ENCODE measurements at places on chromosomes 7 and 10.

DNA sequence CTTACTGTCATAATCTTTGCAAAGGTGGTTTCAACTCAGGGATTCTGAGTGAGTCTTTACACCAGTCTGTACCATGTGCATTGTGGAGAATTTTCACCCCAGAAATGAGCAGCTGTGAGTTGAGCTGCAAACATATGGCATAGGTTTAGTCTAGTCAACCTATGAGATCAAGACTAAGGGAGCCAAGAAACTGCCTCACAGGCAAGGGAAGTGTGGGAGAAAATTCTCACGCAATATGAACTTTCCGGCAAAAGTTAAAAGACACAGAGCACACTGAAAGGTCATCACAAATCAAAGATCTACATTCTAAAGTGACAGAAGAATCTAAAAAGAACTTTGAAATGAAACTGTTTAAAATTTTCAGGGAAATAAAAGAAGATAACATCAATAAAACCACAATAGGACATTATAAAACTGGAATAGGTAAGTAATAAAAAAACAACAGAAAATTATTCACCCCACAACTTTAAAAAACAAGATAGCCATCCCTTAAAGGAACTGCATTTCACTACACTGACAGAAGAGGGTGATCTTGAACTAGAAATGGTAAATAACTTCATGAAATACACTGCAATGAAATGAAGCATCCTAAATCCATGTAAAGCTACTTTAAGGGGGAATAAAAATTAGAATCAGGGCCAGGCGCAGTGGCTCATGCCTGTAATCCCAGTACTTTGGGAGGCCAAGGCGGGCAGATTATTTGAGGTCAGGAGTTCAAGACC lies 63.5 kb downstream of the LGI1 start:
- DNase-seq = no peak

DNA sequence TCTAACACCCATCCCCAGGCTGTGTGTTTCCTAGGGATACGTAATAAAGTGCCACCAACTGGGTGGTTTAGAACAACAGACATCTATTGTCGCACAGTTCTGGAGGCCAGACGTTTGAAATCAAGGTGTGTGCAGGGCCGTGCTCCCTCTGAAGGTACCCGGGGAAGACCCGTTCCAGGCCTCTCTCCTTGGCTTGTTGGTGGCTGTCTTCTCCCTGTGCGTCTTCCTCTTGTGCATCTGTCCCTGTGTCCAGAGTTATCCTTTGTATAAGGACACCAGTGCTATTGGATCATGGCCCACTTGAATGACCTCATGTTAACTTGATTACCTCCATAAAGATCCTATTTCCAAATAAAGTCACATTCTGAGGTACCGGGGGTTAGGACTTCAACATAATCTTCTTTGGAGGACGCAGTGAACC lies 15.6 kb downstream of the GRK5 start:
- DNase-seq = peak; percentile 51

DNA sequence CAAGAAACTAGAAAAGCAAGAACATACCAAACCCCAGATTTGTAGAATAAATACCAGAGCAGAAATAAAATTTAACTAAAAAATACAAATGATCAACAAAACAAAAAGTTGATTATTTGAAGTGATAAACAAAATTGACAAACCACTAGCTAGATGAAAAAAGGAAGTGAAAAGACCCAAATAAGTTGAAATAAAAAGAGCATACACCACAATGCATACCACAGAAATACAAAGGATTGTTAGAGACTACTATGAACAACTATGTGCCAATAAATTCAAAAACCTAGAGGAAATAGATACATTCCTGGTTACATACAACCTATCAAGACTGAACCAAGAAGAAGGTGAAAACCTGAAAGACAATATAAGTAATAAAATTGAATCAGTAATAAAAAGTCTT lies 333.4 kb downstream of the SH2D4B start:
- no peak for DNase-seq

DNA sequence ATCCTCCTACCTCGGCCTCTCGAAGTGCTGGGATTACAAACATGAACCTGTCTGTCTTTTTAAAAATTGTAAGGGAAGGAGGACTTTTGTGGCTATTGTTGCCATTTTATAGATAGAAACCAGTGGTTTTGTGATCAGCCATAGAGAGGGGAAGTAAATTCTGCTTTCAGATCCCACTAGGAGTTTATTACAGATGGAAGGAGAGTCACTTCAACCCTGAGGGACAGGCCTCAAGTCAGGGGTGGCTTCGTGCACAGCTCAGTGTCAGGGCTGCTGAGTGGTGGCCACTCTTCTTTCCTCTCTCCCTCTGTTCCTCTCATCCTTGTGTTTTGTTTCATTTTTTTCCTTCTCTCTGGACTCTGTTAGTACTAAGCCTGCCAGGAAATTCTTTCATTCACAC lies 60.8 kb downstream of the OGDH start:
- DNase-seq = no peak

- no peak for DNase-seq
These were observed 229.6 kb upstream of the TPK1 start for GRCh38 chr7:145065473-145065872.

- peak; percentile 89 for DNase-seq
These were observed 5.5 kb upstream of the OPN4 start for GRCh38 chr10:86648704-86649427.

DNA sequence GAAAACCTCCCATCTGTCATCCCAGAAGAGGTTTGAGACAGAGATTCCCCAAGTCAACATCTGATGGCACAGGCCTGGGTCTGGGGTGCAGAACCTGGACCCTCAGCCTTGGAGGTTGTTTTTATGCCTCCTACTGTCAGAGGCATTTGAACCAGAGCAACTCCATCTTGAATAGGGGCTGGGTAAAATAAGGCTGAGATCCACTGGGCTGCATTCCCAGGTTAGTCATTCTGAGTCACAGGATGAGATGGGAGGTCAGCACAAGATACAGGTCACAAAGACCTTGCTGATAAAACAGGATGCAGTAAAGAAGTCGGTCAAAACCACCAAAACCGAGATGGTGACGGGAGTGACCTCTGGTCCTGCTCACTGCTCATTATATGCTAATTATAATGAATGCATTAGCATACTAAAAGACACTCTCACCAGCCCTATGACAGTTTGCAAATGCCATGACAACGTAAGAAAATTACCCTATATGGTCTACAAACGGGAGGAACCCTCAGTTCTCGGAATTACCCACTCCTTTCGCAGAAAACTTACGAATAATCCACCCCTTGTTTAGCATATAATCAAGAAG lies 92.0 kb downstream of the ITGA8 start:
- DNase-seq = no peak

GRCh38 chr7:97680622-97681021 lies 51.3 kb upstream of the TAC1 start:
- no peak for DNase-seq

- peak; percentile 1 for DNase-seq
These were observed 386.8 kb upstream of the POT1 start for GRCh38 chr7:125316466-125316865.

GRCh38 chr7:100640517-100641440 lies 573 bp downstream of the TFR2 start:
- no peak for DNase-seq

- no peak for DNase-seq
These were observed 332.7 kb upstream of the PFKP start for GRCh38 chr10:2734603-2735002.

DNA sequence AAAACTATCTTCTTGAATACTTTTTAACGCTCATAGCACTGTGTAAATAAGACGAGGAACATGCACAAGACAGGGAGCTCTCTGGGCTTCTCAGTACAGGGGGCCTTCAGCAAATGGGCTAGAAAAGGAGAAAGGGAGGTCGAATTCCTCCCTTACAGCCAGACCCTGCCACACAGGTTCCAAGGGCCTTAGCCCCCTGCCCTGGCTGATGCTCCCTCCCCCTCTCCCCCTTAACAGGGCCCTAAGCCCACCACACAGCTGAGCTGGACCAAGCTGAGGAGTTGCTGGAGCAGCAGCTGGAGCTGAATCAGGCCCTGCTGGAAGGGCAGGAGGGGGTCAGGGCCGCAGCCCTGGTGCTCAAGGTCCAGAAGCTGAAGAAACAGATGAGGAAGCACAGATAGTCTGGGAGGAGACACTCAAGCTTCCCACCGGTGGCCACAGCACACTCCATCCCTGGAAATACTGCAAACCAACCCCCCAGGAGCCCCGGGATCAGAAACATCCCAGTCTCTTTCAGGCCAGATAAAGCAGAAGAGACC lies 153.9 kb downstream of the SNX13 start:
- DNase-seq = no peak

- DNase-seq = peak; percentile 60
These were observed 4.4 kb upstream of the FZD9 start for GRCh38 chr7:73429215-73429614.

DNA sequence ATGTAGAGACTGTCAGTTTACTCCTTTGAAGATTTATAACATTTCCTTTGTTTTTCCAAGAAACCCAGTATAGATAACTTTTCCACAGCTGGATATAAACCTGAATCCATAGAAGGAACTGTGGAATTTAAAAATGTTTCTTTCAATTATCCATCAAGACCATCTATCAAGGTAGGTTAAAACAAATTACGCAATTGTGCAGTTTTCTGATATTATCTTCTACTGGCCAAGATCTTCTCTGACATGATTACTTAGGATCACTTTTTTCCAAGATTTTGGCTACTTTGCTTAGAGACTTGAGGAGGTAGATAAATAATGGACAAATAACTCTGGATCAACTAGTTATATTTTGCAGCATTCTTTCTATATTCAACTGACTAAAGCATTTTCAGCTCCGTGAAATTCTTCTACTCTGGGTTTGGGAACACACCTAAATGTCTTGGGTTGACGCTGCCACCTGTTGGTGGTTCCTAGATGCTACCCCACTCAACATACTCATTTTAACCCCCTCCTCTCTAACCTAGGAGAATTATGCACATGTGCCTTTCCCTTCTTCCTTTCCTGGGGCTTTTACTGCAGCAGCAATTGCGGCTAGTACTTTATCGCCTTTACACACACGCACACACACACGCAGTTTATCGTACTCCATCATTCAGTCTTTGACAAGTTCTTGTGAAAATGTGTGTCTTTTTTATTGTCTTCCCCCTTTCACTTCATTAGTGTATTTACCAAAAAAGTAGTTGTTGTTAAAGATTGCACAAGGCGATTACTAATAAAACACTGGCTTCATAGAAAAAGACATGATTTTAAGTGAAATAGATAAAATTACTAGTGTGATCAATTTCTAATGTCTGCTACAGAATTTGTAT lies 32.7 kb downstream of the ABCB5 start:
- peak; percentile 12 for DNase-seq

DNA sequence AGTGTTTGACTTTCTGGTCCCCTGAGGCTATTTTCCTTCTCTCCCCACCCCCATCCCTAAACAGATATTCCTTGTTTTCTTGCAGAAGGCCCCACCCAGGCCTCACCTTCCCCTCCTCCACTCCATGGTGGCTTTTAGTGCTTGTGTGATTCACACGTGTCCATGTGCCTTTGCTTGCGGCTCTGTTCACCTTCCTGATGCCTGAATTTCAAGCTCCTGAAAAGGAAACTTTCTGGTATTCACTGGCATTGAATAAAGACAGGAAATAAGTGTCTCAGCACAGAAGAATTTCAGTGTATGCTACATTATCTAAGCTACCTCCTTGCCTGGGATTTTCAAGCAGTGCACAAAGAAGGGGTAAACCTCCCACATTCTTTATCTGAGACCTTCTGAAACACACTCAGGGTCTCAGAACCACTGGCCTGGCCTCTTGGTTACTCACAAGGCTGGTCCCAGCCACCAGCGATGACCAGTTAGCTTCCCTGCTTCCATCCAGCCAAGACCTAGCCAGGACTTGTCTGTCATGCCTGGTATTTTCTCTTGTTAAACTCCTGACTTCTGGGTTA lies 17.2 kb upstream of the UBE2H start:
- DNase-seq = peak; percentile 61

- DNase-seq = no peak
These were observed 10.8 kb downstream of the SRPK2 start for GRCh38 chr7:105377903-105378302.

GRCh38 chr10:23368816-23369640 lies 24.4 kb upstream of the C10orf67 start:
- no peak for DNase-seq

- no peak for DNase-seq
These were observed 211.0 kb downstream of the WDR11 start for GRCh38 chr10:121062115-121062514.

DNA sequence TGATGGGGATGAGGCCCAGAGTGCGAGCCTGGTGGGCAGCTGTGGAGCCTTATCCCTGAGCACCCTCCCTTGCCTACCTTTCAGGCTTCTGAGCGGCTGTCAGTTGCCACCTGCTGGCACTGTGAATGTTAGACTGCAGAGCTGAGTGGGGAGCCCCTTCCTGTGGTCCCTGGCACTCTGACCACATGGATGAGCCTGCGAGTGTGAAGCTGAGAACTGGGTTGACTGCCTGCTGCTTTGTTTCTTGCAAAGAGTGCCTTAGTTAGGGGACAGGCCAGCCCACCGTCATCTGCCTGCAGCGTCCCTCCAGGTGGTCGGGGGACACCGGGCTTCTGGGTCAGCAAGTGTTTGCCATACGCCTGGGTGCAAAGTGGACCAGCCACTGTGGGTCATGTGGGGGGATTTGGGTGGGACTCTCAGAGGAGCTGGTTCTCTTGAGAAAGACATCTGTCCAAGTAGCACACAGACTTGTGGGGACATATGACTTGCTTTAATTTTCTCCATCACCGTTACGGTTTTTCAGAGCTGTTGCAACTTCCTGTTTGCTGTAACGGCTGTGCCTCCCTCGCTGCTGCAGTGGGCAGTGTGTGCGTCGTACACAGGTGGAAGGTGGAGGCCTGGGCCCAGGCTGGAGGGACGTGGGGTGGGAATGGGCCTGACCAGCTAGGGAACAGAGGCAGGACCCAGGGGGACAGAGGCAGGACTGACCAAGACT lies 13.7 kb downstream of the INPP5A start:
- no peak for DNase-seq

- DNase-seq = peak; percentile 74
These were observed 35.9 kb downstream of the APBB1IP start for GRCh38 chr10:26474026-26474425.

GRCh38 chr7:150791304-150791703 lies 8.9 kb downstream of the TMEM176B start:
- DNase-seq = no peak

DNA sequence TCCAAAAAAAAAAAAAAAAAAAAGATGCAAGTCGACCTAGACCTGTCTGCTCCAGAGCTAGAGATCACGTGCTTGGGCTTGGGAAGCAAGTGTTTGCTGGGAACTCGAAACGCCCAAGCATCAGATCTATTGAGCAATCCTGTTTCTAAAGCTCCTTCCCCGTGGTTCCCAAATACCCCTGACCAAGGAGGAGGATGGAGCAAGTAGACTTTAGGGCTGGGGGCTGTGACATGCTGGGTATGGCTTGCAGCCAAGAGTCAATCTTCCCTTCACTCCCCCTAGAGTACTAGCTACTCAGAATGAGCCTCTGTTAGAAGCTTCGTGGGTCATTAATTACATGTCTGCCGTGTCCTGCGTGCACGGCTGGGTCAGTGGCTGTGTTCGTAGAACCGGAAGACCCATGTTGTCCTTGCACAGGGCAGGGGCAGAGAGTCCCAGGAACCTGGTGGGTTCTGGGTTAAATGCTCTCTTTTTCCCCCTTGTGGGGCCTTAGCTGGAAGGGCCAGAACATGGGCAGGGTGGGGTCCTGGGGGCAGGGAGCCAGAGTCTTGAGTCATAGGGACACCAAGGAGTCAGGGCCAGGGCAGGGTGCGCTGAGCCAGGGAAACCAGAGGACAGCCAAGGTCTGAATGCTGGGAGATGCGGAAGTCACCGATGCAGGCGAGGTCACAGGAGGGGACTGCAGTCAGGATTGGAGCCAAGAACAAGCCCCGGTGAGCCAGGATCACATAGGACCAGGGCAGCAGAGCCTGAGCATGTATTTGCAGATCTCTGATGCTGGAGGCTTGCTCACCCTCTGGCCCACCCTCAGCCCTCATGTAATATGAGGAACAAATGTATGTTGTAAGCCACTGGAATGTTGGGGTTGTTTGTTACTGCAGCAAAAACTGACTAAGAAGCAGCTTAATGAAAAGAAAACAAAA lies 34.6 kb upstream of the TPST1 start:
- DNase-seq = peak; percentile 56
